Non-pigmented ciliary epithelial cell (primary cell): ENCODE measurements at places on chromosomes 16 and 17.

DNA sequence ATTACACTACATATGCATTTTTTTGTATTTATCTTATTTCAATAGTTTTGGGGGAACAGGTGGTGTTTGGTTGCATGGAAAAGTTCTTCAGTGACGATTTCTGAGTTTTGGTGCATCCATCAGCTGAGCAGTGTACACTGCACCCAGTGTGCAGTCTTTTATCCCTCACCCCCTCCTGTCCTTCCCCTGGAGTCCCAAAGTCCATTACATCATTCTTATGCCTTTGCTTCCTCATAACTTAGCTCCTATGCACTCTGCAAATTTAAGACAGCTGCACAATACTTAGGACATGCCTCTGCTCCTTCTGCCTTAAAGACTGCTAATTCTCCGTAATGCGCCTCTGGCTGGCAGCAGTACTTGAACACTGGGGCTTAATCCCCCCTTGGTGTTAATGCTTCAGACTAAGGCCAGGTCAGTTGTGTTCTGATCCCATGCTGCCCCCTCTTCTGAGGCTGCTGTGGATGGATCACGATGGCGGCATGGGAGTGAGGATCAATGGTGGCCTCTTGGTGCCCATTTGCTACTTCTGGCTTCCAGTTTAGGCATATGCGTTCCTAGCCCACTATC is 146.2 kb downstream of the PARN start:
- DNase-seq = no peak

- DNase-seq = no peak
These were observed 791 bp upstream of the PLD6 start for GRCh38 chr17:17206913-17207335.

GRCh38 chr16:58306327-58306726 is 11.5 kb upstream of the PRSS54 start:
- peak; percentile 5 for DNase-seq

GRCh38 chr17:19368229-19368628 is 5.7 kb upstream of the B9D1 start:
- no peak for DNase-seq

DNA sequence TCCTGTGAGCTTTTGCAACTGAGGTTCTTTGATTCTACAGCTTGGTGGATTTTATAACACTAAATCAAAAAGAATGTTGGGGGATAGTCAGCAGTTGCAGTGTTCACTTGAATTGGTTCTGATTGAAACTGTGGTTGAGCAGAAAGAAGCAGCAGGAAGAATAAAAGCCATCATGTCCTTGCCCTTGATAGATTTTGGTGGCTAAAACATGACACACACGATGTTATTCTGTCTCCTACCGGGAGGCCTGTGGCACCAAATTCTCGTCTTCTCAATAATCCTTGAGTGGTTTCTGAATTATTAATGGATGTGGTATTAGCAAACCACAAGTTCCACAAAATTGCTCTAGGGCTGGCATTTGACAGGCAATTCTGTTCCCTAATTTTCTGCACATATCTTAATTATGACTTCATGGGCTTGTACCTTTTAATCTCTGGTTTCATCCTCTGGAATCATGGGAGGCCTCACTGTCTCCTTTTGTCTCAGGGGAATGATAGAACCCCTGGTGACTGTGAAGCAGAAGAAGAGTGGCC is 338.2 kb downstream of the SNX29 start:
- no peak for DNase-seq

- no peak for DNase-seq
These were observed 251.4 kb downstream of the SOX9 start for GRCh38 chr17:72372185-72372584.

DNA sequence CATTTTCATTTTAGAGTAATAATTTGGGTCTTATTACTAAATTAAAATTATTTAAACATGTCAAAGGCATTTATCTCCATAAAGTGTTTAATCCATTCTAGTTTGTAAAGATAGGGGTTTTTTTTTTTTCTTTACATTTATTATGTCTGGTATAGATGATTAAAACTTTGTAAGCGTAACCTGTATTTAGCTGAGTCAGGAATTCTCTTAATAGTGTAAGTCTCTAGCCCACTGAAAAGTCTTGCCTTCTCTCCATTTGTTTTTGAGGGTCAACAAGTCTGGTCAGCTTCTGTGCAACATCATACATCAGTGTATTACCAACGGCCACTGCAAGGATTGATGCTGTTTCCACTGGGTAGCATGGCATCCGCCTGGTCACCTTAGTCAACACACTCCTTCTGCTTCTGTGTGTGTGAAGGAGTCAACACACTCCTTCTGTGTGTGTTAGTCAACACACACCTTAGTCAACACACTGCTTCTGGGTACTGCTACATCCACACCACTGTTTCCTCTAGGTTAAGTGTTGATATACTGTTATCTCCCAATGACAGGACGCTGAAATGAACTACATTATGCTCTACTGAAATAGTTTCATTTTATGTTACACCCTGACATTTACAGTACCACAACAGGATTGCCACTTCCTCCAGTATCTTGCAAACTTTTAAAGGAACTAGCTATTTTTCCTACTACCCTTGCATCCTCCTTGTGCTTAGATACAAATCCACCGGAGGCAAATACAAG is 37.3 kb upstream of the VWA3A start:
- no peak for DNase-seq

DNA sequence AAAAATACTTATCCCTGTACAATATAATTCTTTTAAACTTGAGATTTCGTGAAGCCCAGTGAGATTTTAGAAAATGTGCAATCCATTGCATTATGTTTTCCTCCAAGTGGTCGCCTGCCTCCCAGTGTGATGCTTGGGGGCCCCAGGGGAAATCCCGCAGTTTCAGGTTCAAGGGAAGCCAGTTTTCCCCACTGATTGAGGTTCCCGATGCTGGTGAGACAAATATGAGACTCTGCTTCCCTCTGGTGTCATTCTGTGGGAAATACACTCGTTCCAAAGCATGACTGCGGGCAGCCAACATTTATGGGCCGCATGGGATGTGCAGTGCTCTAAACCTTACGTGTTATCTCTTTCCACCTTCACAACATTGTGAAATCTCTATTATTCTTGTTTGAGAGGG is 200.8 kb downstream of the PRKCB start:
- DNase-seq = peak; percentile 10

DNA sequence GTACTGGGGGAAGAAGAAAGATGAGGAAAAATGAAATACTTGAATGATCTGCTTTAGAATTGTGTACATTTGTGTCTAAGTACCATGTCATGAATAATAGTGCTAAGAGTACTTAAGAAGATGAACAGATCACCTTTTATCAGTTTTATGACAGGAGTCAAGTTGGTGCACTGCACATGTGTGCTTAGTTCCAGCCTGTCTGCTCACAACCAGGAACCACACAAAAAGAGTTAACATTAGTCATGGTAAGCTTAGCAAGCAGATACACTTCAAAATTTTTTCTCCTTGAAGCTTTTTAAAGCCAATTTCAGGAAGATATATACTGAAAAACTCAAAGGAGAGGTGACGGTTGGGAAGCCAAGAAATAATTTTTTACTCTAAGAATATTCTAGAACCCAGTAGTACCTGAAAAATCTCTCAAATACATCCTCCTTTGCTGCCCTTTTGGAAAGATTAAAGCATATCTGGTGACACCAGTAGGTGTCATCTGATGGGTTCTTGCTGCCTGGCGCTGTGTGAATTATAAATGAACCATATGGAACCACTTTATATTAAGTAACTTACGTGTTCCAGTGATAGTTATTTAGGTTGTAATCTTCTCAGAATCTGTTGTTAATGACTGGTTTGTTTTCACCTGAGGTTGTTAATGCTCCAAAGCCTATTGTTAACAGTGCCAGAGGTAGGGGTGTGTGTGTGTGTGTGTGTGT is 93.4 kb downstream of the MSI2 start:
- no peak for DNase-seq

DNA sequence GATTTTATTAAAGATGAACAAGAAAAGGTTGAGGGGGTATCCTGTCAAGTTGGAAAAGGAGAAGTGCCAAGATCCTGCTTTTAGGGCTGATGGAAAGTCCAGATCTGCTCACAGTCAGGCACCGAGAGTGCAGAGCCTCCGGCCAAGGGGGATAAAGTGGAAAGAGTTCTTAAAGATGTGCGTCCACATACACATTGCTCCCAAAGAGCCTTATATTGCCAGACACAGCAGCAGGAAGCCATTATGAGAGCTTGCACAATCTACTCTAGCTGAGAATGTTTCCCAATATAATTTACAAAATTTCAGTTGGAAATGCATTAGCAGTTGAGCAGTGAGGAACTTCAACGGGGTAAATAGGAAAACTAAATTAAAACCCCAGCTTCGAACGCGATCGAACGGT is 95.6 kb downstream of the SALL1 start:
- no peak for DNase-seq

DNA sequence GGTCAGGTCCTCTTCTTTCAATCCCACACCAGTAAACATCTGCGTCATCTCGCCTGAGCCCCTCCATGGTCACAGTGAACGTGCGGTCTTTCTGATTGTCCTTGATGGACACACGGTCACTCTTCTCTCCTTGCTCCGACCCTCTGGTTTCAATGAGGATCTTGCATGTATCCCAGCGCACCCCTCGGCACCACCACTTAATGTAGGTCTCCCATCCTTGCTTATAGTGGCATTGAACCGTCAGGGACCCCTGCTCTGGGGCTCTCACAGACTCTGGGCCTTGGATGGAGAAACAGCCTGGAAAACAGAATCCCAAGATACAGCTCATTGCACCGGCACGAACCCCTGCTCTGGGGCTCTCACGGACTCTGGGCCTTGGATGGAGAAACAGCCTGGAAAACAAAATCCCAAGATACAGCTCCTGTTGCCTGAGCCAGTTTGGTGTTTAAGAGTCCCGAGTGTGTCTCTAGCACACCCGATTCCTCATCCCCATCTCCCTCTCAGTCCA is 5.4 kb downstream of the CD300LB start:
- DNase-seq = no peak

DNA sequence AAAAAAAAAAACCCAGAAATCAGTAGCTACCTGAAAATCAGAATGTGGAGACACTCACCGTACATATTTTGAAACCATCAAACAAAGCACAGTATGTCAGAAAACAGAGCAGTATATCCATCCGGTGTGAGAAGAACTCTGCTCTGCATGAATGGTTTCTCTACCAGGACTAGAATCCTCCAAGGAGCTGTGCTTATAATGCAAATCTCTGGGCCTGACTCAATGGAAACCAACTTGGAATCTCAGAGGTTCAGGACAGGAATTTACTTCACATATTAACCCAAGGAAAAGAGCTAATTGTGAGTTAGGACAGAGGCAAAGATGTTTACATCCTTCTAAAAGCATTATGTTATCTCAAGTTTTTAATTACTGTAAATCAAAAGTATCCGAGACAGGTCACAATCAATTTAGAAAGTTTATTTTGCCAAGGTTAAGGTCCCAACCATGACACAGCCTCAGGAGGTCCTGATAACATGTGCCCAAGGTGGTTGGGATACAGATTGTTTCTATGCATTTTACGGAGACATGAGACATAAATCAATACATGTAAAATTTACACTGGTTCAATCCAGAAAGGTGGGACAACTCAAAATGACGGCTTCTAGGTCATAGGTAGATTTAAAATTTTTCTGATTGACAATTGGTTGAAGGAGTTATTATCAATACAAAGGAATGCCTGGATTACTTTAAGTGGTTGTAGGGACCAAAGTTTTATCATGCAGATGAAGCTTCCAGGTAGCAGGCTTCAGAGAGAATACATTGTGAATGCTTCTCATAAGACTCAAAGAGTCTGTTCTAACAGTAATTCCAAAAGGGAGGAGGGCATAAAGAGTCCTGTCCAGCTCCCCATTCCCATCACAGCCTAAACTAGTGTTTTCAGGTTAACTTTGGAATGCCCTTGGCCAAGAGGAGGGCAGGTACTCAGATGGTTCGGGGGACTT is 164.1 kb downstream of the CDH8 start:
- no peak for DNase-seq

DNA sequence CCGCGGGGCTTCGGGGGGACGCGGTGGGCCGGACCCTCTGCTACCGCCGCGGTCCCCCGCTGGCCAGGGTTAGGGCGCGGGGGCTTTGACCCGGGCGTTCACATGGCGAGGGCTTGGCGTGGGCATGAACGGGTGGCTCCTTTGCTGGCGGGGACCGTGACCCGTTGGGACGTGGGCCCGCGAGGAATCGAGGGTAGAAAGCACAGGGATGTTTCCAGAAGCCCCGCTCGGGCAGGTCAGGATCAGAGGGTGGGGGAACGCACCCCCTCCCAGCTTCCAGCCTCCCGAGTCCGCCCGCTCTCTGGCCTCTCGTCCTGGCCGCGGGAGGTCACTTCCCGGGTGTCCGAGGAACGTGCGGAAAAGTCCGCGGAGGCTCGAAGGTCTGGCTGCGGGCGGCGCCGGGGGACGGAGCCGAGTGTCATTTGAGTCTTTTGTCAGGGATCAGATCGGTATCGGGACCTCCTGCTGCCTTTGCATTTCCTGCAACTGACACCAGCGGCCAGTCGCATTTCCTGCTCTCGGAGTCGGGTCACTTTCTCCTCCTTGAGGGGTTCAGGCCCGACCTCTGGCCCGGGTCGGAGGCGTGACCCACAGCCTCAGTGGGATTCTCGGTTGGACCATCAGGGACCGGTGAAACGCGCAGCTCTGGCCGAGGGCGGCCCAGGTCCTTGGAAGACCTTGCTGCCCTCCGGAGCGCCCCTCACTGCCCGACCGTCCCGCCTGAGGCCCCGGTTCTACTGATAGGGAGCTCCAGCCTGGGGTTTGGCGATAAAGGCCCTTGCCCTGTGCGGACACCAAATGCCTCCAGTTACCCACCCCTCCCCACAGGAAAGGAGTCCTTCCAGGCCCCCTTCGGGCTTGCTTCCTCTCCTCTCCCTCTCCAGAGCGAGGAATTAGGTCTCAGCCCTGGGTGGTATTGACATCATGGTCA is 702 bp upstream of the WNT3 start:
- no peak for DNase-seq

- DNase-seq = no peak
These were observed 4.7 kb upstream of the TGFB1I1 start for GRCh38 chr16:31467151-31467773.

DNA sequence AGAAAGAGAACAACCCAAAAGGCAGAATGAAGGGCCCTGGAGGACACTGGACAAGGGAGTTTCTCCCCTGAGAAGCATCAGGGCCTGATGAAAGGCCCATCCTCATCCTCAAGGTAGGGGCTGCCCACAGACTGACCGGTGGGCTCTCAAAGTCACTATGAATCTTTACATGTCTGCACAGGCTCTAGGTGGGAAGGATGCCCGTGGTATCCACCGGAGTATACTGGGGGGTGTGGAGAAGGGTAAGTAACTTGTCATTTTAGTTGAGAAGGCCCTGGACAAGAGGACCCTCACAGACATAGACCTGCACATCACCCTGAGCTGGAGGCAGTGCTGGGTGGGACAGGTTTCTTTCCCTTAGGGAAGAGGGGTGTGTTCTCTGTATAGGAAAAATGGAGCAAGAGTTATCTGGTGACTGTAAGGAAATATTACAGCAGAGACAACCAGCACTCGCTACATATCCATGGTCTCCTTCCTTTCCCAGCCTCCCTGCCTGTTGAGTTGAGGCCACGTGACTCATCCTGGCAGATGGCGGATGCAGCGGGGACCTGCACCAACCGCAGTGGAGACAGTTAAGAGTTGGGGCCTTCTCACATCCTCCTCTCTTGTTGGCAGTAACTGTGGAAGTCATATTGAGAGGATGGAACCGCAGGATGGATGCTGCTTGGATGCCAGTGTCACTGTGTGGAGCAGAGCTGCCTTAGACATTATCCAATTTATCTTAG is 45.6 kb upstream of the KCNJ12 start:
- no peak for DNase-seq
